ENCODE measurements at places on chromosomes 2 and 18.

DNA sequence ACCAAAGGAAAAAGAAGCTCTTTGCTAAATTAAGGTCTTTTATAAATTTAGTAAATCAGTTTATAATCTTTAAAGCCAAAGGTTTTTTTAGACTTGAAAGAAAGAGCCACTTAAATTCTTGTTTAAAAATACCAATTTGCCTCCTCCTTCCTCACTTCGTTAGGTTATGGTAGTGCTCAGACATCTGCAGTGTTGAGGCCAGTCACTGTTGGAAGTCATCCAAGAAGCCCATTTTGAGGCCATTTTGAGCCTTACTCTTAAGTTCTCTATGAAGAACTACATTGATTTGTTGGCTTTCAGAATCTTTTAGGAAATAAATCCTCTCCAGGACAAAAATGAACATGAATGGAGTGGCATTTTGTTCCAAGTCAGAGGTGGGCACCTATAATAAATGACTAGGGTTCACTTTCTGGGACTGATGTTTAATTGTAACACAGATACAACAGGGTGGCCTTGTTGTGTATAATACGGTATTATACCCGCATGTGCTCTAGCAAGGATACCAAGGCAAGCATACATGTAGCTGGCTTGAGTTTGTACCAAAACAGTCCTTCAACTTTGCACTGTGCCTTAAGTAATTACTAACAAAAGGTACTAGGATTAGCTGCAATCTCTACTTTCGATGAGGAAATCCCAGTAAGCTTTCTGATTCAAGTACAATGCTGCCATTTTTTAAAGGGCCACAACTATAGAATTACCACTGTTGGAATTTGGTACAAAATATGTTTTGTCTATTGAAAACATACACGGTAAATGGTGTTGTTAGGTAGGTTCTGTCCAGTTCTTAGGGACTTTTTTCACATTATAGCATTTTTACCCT is 22.8 kb downstream of the SLC66A3 start:
- DNase-seq, result no peak

GRCh38 chr2:27661371-27661770 is 2.0 kb downstream of the SUPT7L start:
- no peak for DNase-seq

- no peak for DNase-seq
Observed at GRCh38 chr2:207143215-207144172, 22.3 kb downstream of the KLF7 start.

DNA sequence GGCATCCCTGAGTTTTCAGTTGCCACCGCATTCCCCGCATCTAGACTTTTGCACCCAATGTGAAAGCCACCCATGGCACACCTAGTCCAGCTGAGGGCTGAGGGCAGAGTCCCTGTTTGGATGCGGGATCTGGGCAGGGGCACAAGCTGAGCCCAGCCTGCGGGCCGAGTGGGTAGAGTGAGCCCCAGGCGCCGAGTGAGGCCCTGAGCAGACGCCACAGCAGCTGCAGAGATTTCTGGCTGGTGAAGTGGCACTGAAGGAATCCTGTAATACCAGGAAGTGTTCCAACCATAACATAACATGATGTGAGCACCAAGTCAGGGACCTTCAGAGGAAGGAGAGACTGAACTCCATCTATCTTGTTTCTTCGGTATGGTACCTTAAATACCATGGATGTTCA is 27.7 kb upstream of the FRZB start:
- no peak for DNase-seq

DNA sequence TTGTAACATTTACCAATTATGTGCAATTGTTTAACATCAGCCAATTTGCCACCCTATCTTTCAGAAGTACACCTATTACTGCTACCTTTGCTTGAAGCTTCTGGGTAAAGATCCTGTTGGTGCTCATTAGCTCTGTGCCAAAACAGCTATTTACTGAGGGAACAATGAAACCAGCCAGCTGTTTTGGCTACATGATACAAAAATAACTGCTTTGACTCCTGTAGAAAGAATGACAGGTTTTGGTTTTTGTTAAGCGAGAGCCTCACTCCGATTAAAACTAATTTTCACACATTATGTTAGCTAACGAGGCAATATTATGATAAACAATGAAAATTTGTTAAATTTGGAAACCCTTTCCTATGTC is 907.0 kb downstream of the EPHA4 start:
- DNase-seq, result no peak

DNA sequence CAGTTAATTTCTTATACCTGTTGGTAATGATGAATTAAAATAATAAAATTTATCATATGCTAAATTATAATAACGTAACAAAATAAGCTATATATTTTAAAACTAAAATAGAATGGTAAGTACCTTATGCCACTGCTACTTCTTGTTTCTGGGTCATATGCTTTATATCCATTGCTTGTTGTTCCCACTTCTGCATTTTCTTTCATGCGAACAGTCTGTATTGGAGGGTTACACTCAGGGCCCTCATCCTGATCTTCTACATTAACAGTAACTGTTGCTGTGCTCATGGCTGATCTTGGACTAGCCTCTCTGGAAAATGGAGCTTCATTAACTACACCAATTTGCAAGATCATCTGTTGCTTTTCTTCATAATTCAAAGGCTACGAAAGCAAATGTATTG is 22.2 kb downstream of the DSC2 start:
- no peak for DNase-seq

GRCh38 chr2:191806396-191806795 is 40.5 kb downstream of the CAVIN2 start:
- no peak for DNase-seq

GRCh38 chr2:54866868-54867267 is 143.4 kb downstream of the EML6 start:
- DNase-seq, result no peak

DNA sequence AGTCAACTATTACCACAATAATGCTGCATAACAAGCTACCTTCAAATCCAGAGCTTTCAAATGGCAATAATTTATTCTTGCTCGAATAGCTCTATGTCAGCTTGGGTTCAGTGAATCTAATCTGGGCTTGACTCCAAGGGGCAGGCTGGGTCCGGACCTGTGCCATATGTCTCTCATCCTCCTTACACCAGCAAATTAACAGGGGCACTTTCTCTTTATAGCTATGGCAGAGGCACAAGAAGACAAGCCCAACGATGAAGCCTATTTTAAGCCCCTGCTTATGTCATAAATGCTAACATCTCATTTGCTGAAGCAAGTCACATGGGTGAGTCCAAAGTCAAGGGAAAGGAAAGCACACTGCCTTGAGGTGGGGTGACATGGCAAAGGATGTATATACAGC is 13.3 kb upstream of the ZNF521 start:
- no peak for DNase-seq

DNA sequence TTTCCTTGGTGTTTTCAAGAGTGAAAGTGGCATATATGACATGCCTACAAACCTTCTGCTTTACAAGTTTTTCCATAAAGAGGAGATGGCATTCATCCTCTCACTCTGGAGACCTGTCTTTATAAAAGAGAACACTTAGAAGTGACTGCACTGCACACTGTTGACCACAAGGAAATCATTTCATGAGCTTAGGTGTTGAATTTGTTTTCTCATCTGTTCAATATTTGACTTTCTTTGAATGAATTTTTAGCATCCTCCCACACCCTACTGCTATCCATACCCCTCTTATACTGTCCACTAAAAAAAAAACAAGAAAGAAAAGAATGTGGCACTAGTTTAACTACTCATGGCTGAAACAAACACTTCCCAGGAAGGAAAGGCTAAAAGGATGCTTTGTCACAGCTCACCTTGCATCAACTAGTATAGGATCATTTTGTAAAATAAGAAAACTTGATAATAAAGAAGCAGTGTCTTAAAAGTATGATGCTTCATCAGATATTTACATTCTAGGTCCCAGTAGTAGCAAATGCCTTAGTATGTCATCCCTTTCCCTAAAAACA is 83.0 kb downstream of the ACVR1 start:
- DNase-seq, result no peak

DNA sequence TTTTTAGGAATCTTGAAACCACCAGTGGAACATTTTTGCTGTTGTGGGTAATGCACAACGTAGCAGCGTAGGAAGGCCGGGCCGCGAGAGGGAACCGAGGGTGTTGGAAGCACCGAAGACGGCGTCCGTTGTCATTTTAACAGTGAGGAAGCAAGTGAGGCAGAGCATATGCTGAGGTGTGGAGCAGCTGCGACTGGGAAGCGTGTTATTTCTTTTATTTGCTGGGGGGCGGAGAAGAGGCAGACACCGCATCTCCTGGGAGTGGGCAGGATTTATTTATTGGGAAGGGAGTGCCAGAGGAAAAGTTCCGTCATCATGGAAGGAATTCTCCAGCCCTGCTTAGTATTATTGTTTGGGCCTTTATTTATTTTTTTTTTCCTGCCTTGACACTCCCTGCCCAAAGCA is 232.8 kb downstream of the KLHL29 start:
- DNase-seq, result no peak

DNA sequence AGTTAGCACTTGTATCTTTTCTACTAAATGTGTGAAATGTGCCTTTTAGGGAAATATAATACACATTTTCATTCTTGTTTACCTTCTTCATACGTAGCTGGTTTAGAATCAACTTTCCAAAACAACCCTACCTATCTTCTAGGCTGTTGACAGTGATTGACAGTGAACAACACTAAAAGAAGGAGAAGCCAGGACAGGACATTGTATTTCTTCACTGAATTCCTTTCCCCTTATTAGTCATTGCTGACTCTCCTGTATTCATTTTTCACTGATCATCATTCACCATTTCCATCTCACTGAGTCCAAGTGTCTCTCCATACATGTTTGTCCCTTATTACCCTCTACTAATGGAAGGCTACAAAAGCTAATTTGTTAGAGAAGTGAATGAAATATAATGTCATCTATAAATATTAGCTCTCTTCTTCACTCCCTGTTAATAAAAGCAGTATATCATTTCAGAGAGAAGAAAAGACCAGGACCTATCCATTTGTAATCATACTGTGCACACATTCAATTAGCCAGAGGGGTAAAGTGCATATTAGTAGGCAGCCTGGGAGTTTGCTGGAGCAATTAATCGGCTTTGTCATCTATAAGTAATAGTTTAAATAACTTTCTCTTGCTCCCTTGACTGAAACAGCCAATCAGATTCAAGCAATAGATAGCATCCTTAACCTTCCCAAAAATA is 192.5 kb upstream of the FOSL2 start:
- DNase-seq, result no peak

GRCh38 chr2:120878970-120879369 is 143.3 kb downstream of the GLI2 start:
- no peak for DNase-seq

GRCh38 chr18:6646801-6647200 is 82.7 kb upstream of the ARHGAP28 start:
- no peak for DNase-seq

DNA sequence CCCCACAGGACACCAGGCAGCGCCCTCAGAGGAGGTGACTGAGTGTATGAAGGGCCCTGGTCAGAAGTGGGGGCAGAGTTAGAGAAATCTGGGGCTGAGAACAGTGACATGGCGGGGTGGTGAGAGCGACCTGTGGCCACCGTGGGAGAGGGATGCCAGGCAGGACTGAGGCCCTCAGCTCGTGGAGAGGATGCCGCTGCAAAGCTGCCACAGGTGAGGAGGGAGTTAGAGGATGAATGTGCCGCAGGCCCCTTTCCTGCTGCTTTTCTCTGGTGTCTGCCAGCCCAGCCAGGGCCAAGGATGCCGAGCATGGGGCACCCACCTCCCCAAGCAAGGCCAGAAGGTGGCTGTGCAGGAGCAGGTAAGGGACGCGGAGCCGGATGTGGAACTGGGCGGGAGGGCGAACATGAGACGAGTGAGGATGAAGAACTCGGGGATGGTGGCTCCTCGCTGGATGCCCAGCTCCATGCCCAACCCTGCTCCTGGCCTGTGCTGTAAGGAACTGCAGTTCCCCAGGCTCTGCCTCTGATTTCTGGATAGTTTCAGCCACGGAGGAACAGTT is 269.2 kb upstream of the HDAC4 start:
- no peak for DNase-seq

DNA sequence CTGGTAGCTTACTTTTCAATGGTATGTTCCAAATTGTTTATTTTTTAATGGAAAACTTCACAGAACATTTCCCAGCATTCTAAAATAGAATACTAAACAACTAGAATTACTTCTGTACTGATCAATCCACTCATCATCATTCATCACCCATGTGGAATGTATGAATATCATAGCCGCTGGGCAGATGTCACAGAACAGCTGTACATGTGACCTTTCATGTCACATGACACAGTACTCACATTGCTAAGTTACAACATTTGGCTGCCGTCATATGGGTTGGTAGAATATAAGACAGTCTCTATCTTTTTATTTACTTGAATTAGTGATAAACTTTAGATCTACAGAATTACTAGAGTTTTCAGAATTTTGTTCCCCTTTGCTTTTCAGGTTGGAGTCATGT is 387.6 kb downstream of the ZEB2 start:
- DNase-seq, result no peak

- no peak for DNase-seq
Observed at GRCh38 chr2:223884399-223884798, 47.0 kb upstream of the AP1S3 start.

DNA sequence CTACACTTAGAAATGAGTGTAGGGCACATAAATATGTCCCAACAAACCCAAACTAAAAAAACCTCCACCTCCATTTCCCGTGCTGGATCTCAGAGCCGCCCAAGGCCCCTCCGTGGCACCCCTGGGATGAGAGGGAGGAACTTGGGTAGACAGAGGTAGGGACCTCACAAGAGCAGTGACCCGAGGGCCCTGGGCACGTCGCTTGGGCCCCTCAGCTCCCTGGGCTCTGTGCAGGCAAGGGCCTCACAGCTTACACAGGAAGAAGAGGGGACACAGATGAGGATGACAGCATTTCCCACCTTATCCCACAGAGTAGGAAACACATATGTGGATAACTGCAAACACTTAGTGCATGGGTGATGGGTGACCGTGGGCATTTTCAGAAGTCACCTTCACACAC is 93.9 kb upstream of the TPO start:
- DNase-seq, result no peak

- DNase-seq, result no peak
Observed at GRCh38 chr2:241592126-241592845, 33.7 kb downstream of the BOK start.

- DNase-seq, result no peak
Observed at GRCh38 chr18:59799383-59800015, 100.3 kb upstream of the PMAIP1 start.

- no peak for DNase-seq
Observed at GRCh38 chr2:20054119-20054518, 2.7 kb upstream of the LAPTM4A start.

- no peak for DNase-seq
Observed at GRCh38 chr2:165149439-165149838, 54.4 kb downstream of the SCN3A start.

DNA sequence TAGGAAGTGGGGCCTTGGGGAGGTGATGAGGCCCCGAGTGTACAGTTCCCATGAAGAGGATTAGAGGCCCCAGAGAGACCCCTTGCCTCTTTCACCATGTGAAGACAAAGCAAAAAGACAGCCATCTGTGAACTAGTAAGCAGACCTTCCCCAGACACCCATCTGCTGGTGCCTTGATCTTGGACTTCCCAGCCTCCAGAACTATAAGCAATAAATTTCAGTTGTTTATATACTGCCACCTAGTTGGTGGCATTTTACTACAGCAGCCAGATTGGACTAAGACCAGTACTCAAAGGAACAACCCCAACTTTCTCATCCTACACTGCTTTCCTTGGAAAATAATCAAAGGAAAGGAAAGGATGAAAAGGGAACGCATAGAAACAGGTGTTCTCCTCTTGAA is 27.9 kb upstream of the CREG2 start:
- no peak for DNase-seq

GRCh38 chr2:16622399-16622968 is 43.1 kb downstream of the CYRIA start:
- DNase-seq, result no peak

GRCh38 chr2:85340034-85340892 is 12.5 kb upstream of the TGOLN2 start:
- no peak for DNase-seq

GRCh38 chr2:207514451-207514850 is 15.3 kb upstream of the CREB1 start:
- DNase-seq, result no peak

Measured in stimulated activated CD8-positive, alpha-beta memory T cell treated with anti-CD3 and anti-CD28 coated beads, Interleukin-12 subunit alpha, Interleukin-12 subunit beta, amount 100 ng/mL, for 4 hours (primary cell).